ENCODE measurements at places on chromosomes 16 and 17.

- no peak for DNase-seq
Observed at GRCh38 chr16:55498101-55498500, 10.8 kb upstream of the LPCAT2 start.

- no peak for DNase-seq
Observed at GRCh38 chr17:41510251-41511065, 5.0 kb upstream of the KRT13 start.

DNA sequence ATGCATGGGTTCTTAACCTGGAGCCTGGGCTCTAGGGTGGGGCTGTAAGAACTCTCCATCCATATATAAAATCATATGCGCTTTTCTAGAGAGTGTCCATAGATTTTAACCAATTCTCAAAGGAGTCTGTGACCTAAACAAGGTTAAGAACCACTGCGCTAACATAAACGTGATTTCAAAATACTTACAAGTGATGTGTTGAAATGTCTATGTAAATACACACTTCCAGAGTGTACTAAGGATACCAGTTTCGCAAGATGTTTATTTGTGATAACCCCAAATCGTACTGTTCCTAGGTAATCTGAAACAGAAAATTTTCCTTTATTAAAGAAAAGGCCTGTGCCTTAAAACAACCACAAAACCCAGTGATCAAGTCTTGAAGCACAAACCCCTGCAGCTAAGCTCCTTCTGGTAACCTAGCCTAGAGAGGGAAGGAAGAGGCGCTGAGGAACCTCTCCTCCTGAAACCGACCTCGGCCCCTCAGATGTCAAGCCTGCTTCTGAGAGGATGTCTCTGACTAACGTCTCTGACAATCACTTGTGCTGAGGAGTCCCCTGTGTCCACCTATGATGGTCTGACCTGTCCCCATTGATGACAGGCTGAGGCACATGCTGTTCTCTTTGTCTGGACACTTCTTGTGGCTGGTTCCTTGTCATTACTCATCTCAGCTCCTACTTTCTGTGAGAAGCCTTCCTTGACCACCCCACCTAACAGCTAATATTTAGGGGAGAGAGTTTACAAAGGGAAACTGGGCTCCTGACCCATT lies 32.2 kb downstream of the SNN start:
- DNase-seq = no peak

DNA sequence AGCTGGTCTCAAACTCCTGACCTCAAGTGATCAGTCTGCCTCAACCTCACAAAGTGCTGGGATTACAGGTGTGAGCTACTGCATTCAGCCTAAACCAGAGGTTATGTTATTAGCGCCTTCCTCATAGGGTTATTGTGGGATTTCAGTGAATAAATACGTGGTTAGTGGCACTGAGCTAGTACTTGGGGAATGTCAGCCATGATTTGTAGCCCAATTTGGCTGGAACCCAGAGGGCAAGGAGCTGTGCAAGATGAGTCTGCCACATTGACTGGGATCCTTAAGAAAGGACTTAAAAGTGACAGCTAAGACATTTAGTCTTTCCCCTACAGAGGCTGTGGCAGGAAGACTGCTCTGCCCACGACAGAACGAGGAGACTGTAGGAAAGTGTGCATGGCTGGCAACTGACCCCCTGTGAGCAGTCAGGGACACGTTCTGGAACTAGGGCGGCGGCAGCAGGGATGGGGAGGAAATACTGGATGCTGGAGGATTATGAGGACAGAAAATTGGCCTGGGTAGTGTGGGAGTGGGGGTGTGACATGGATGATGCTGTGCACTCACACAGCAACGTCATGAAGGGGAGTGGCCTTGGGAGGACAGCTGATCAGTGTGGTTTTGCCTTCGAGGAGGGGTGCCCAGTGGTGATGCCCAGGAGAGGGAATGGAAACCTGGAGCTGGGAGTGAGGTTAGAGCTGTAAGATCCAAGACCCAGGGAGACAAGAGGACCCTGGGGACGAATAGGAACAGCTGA lies 14.6 kb downstream of the ATP5PD start:
- no peak for DNase-seq

DNA sequence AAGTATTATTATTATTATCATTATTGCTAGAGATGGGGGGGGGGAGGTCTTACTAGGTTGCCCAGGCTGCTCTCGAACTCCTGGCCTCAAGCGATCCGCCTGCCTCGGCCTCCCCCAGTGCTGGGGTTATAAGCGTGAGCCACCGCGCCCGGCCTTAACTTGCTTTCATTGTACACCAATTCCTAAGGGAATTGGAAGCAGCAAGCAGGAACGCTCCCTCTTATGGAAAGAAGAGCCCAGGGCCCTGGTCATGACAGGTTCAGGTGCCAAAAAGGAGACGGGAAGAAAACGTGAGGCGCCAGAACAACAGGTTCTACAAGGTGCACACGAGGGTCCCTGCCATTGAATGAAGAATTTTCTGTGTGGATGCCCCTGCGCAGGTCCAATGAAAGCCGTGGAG lies 540 bp upstream of the RPL38 start:
- DNase-seq = no peak

DNA sequence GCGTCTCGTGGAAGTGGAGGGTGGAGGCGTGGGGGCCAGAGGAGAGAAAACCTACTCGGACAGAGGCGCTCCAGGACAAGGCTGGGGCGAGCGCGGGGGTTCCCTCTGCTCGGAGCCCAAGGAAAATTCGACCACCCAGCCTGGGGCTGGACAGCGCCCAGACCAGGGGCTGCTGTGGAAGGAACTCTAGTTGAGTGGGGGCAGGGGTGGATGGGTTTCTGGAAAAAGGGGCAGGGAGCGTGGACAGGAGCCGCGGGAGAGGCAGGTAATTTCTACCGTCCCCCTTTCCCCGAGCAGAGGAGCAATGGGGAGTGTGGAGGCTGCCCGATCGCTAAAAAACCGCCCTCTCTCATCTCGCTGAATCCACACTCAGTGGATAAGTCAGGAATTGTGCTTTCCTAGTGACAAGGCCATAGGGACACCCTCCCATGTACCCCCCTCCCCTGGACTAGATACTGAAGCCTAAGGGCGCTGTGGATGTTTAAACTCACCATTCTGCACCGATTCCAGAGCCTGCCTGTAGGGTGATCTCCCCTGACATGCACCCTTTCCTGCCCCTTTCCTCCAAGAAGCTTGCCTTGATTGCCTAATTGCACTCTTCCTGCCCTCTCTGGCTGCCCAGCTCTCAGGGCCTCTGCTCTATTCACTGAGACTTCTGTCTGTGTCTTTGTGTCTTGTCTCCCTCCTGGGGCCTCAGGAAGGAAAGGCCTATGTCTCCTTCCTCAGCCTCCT lies 90.7 kb upstream of the TMEM97 start:
- DNase-seq = no peak

DNA sequence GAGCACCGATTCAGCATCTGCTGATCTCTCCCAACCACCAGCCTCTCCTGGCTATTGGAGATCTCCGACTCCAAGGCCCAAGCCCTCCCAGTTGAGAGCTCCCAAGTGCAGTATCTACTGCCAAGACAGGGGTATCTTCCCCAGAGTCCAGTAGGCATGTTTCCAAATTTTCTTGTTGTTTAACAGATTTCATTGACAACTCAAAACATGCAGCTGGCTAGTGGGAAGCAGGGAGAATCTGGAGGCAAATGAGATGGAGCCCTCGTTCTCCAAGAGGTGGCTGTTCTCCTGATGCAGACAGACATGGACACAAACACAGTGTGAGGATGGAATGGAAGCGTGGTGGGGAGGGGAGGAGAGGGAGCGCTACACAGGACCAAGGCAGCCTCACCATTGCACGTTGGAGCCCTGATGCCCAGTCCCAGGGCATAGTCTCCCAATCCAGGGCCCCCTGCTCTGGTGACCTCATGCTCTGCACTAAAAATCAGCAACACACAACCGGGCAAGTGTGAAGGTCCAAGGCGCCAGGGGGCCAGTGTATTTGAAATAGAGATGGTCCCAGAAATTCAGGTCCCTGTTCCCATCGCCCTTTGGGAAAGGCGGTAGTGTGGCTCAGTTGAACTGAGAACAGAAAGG lies 31.7 kb downstream of the SMARCE1 start:
- no peak for DNase-seq

- DNase-seq = no peak
Observed at GRCh38 chr17:61381537-61381936, 18.1 kb upstream of the TBX2 start.

- no peak for DNase-seq
Observed at GRCh38 chr17:79125503-79125902, 50.9 kb downstream of the ENGASE start.

GRCh38 chr16:49275050-49275730 lies 6.4 kb downstream of the CBLN1 start:
- no peak for DNase-seq

DNA sequence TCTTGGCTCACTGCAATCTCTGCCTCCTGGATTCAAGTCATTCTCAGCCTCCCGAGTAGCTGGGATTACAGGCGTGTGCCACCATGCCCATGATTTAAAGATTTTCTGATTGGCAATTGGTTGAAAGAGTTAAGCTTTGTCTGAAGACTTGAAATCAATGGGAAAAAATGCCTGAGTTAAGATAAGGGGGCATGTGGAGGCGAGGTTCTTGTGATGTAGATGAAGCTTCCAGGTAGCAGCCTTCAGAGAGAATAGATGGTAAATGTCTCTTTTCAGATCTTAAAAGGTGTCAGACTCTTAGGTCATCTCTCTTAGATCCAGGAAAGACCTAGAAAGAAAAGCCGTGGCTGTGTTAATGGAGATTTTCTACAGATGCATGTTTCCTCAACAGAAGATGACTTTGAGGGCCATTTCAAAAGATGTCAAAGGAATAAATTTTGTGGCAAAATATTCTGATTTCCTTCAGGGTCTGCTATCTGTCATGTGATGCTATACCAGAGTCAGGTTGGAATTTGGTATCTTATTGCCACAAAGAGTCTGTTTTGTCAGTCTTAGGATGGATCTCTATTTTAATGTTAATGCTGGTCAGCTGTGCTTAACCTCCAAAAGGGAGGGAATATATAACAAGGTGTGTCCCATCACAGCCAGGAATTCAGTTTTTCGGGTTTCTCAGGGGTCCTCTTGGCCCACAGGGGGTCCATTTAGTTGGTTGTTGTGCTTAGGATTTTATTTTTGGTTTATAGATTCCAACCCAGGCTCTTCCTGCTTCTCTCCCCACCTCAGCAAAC lies 58.3 kb upstream of the AKTIP start:
- no peak for DNase-seq

- DNase-seq = no peak
Observed at GRCh38 chr16:24955975-24956731, 59.0 kb downstream of the ARHGAP17 start.

DNA sequence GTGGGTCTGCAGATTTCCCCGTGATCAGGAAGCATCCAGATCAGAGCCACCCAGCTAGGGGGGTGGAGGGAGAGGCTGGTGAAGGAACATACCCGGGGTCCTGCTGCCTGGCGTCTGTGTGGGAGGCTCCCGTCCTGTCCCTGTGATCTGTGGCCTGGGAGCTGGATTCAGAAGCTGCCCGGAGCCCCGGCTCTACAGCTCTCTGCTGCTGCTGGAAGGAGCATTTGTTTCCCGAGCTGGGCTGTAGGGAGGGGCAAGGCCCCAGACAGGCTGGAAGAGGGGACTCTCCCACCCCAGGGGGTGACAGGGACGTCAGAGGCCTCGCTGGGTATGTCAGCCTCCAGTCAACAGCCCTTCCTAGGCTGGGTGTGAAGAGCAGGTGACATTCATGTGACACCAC lies 10.2 kb downstream of the SOX8 start:
- no peak for DNase-seq

DNA sequence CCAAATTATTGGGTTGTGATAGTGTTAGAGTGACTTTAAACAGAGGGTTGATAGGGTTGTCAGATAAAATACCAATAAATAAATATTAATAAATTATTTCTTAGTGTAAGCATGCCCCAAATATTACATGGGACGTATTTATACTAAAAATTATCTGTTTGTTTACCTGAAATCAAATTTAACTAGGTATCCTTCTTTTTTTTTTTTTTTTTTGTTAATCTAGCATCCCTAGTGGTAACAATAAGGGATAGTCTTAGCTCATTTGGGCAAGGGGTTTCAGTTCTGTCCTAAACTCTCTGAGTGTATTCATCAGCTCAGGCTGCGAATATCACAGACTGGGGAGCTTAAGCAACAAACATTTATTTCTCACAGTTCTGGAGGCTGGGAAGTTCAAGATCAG lies 1.3 kb downstream of the CLEC19A start:
- no peak for DNase-seq

DNA sequence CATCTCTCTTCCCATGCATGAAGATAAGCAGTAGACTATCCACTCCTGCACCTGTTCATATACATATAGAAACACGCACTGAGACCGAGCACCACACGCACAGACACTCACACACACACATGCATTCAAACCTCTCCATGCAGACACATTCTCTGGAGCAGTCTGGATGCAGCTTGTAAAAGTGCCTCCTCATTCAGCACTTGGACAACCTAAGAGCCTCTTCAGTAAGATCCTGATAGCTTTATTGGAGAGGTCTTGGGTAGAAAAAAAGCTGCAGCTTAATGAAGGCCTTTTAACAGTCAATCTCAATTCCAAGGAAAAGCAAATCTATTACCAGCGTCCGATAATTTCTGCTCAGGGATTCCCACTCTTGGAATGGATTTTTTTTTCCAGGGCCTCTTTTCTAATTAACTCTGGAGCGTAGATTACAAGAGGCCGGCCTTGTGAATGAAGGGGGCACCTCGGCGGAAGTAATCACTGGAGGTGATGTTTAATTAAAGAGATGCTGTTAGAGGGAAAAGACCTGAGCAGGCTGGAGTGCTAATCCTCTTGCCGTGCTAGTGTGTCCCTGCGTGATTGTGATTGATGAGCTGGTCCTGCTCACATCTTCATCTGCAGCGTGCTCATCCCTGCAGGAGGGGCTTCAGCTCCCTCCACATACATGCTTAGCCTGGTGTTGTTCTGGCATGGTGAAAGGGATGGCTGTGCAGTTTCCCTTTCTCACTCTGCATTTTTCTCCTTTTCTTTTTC lies 155.1 kb downstream of the RBFOX1 start:
- DNase-seq = no peak

- no peak for DNase-seq
Observed at GRCh38 chr17:32311028-32311536, 30.9 kb downstream of the C17orf75 start.

DNA sequence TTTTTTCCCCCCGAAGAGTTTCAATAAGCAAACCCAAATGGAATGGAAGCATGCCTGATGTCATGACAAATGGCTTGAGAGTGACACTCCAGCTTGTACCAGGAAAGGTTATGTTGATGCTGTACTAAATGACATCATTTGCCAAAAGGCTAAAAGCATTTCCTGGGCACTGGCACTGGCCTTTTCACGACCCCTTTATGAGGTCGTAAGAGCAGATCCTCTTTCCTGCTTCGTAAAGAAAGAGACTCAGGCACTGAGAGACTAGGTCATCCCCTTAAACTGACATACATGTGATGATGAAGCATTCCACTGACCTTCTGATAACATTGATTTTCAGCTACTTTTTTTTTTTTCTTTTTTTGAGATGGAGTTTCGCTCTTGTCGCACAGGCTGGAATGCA lies 30.5 kb downstream of the CEP295NL start:
- no peak for DNase-seq

- DNase-seq = no peak
Observed at GRCh38 chr17:685006-685405, 29.6 kb downstream of the VPS53 start.

DNA sequence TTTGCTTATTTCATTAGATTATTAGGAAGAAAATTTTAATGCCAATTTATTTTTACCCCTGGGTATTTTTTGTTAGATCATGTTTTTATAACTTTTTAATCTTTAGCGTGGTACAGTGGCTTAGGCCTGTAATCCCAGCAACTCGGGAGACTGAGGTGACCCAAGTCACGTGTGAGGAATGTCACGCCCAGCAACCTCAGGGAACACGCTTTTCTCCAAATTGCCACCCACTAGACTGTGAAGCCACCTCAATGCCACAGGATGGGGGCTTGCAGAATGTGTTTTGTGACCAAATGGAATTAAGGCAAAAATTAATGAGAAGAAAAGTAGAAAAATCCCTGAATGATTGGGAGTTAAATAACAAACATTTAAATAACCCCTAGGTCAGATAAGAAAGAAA lies 141.8 kb downstream of the LAT start:
- no peak for DNase-seq

All from stimulated activated CD8-positive, alpha-beta memory T cell treated with anti-CD3 and anti-CD28 coated beads, Interleukin-4, amount 100 ng/mL, for 24 hours (primary cell).